ENCODE measurements at places on chromosomes 7 and 10. TPM values are rescaled to one million over a fixed set of nuclear protein-coding genes. Genes with fewer than 3 reads are reported as not detected.

GRCh38 chr7:24152356-24152755 is 131.6 kb upstream of the NPY start:
- DNase-seq, result no peak
- peaks cover 37% of the 10 kb centered on the region for H3K27me3 ChIP-seq
- H3K27ac ChIP-seq, result no peak overlapping the region
- H3K4me3 ChIP-seq, result no peak overlapping the region

DNA sequence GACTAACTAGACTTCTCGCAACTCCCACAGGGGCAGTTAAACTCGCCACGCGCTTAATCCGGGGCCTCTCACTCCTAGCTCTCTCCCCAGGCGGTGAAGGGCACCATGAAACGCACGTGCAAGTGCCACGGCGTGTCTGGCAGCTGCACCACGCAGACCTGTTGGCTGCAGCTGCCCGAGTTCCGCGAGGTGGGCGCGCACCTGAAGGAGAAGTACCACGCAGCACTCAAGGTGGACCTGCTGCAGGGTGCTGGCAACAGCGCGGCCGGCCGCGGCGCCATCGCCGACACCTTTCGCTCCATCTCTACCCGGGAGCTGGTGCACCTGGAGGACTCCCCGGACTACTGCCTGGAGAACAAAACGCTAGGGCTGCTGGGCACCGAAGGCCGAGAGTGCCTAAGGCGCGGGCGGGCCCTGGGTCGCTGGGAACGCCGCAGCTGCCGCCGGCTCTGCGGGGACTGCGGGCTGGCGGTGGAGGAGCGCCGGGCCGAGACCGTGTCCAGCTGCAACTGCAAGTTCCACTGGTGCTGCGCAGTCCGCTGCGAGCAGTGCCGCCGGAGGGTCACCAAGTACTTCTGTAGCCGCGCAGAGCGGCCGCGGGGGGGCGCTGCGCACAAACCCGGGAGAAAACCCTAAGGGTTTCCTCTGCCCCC is 19.5 kb downstream of the WNT8B start:
- peak overlapping the region; percentile 81 for H3K4me3 ChIP-seq
- DNase-seq, result peak; percentile 65
- no peaks in the 10 kb centered on the region for H3K4me1 ChIP-seq
- peaks cover 49% of the 10 kb centered on the region for H3K27me3 ChIP-seq

DNA sequence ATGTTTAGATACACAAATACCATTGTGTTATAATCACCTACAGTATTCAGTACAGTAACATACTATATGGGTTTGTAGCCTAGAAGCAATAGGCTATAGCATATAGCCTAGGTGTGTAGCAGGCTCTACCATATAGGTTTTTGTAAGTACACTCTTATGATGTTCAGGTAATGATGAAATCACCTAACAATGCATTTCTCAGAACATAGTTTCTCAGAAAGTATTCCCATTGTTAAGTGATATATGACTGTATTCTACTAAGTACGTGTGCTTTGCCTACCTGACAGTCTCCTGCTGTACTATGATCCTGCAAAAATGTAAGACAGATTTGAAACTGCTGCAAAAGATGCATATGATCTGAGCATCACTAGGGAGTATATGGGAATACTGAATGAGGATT is 137.9 kb downstream of the JAZF1 start:
- no peak overlapping the region for H3K4me3 ChIP-seq
- no peaks in the 10 kb centered on the region for H3K27me3 ChIP-seq
- peaks cover 41% of the 10 kb centered on the region for H3K4me1 ChIP-seq
- no peak for DNase-seq

GRCh38 chr7:140402178-140402835 is 1.6 kb upstream of the RAB19 start:
- peaks cover 23% of the 10 kb centered on the region for H3K4me1 ChIP-seq
- H3K36me3 ChIP-seq, result peaks cover 24% of the 10 kb centered on the region
- H3K27ac ChIP-seq, result no peak overlapping the region
- no peak overlapping the region for H3K4me3 ChIP-seq
- H3K27me3 ChIP-seq, result no peaks in the 10 kb centered on the region

GRCh38 chr7:7504910-7505704 is 30.6 kb downstream of the COL28A1 start:
- no peaks in the 10 kb centered on the region for H3K36me3 ChIP-seq
- H3K27ac ChIP-seq, result no peak overlapping the region
- no peak overlapping the region for H3K4me3 ChIP-seq
- DNase-seq, result no peak
- H3K27me3 ChIP-seq, result no peaks in the 10 kb centered on the region

GRCh38 chr7:92953657-92954056 is 117.3 kb upstream of the CDK6 start:
- no peaks in the 10 kb centered on the region for H3K4me1 ChIP-seq
- no peak for DNase-seq

DNA sequence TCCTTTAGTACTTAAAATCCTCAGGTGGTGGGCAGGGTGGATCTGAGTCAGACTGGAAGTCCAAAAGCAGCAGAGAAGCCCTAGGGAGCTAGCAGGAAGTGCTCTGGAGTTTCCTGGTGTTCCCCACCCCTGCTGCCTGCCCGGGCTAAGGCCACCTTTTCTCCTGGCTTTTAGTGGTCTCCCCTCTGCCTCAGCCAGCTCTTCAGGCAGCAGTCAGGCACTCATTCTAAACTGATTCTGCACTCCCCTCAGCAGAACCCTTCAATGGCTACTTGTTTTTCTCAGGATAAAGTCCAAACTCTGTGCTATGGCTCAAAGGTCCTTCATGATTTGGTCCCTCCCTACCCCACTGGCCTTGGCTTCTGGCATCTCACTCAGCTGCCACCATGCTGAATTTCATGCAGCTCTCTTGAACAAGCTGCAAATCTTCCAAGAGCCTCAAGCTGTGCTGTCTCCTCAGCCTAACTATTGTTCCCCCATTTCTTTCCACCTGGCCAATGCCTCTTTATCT is 28.9 kb upstream of the DNMBP start:
- no peaks in the 10 kb centered on the region for H3K36me3 ChIP-seq
- H3K4me3 ChIP-seq, result no peak overlapping the region
- H3K4me1 ChIP-seq, result peaks cover 22% of the 10 kb centered on the region

DNA sequence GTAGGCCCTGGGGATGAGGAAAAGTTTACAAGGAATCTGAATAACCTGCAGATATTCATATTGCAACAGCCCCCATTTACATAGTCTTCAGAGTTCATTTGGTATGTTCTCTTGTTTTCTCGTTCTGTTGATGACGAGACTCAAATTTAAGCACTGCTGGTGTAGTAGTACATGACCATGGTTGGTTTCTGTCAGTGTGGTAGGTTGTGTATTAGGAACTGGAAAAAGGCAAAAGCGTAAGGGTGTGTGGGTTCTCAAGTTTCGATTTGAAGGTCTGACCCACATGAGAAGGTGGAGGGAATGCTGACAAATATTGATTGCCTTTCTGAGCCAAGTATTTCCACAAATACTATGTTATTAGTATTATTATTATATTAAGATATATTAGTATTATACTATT is 151.7 kb downstream of the AUTS2 start:
- H3K27me3 ChIP-seq, result no peaks in the 10 kb centered on the region
- DNase-seq, result no peak
- H3K36me3 ChIP-seq, result no peaks in the 10 kb centered on the region
- no peak overlapping the region for H3K27ac ChIP-seq

DNA sequence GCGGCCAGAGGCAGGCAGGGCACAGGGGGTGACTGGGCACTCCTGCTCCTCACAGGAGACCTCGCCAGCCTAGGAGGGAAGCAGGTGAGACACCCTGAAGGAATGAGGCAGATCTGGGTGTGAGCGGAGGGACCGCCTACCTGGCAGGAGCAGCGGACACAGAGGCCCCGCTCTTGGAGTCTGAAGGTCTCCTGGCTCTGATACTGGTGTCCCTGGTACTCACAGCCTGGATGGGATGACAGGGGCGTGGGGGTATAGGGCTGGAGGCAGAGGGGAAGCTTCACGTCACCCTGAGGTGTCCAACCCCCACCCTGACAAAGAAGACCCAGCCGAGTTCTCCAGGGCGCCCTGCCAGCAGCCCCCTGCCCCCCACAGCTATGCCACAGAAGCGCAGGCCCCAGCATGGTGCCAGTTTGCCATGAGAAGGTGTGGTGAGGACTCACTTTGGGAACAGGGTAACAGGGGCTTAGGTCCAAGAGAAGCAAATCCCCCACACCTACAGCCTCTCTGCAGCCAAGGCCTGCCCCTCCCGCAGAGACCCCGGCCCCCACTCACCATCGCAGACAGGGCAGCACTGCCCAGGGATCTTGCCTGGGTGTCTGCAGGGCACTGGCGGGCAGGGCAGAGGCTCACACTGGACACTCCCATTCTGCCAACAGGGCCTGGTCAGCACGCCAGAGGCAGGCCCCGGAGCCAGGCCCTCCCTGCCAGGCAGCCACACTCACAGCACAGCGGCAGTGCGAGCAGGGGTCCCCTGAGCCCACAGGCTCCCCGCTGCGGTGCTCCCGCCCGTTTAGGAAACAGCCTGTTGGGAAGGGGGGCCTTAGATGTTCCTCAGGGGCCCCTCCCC is 17.0 kb downstream of the KCP start:
- DNase-seq, result peak; percentile 92
- H3K27ac ChIP-seq, result peak overlapping the region; percentile 52
- H3K4me3 ChIP-seq, result peak overlapping the region; percentile 57
- H3K36me3 ChIP-seq, result peaks cover 46% of the 10 kb centered on the region

- H3K27ac ChIP-seq, result peak overlapping the region; percentile 6
- peaks cover 31% of the 10 kb centered on the region for H3K4me1 ChIP-seq
- H3K36me3 ChIP-seq, result peaks cover 45% of the 10 kb centered on the region
- H3K4me3 ChIP-seq, result peak overlapping the region; percentile 78
- H3K27me3 ChIP-seq, result no peaks in the 10 kb centered on the region
Measured at GRCh38 chr10:73785721-73786511, 510 bp downstream of the ZSWIM8 start.

DNA sequence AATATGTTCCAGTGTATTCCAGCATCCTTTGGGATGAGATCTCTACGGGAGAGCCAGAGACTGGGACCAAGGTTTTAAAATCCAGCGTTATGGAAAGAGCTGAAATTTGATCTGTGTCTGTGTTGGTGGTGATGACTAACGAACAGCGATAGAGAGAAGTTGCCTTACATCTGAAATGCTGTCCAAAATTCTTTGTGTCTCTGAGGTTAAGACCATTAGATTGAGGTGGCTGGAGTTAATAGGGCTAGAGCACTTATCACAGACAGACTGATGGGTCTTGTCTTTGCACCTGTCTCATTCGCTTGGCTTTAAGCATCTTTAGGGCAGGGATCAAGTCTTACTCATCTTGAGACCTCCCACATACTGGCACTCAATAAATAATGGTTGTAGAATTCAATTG is 41.0 kb upstream of the RAPGEF5 start:
- peaks cover 41% of the 10 kb centered on the region for H3K4me1 ChIP-seq
- no peak overlapping the region for H3K4me3 ChIP-seq

DNA sequence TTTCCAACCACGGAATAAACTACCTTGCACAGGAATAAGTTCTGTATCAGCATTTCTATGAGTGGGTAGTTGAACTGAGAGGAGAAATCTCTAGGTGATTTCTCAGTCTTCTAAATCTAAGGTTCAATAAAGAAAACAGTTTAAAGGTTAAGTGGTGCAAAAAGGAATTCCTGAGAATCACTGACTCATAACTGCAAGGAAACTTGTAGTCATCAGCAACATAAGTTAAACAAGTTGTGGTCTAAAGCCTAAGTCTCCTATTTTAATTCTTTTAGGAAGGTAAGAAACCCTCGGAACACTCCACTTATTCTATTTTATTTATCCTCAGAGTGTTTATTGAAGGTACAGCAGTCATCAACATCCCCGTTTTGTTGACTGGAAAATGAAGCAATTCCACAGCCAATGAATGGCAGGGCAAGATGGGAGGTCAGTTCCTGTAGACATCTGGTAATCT is 92.4 kb upstream of the PIK3CG start:
- H3K36me3 ChIP-seq, result peaks cover 28% of the 10 kb centered on the region
- H3K4me3 ChIP-seq, result no peak overlapping the region
- no peaks in the 10 kb centered on the region for H3K27me3 ChIP-seq
- no peak for DNase-seq
- peaks cover 75% of the 10 kb centered on the region for H3K4me1 ChIP-seq

GRCh38 chr10:128851281-128851680 is 615.8 kb upstream of the MGMT start:
- H3K4me1 ChIP-seq, result no peaks in the 10 kb centered on the region
- H3K27ac ChIP-seq, result no peak overlapping the region
- no peak overlapping the region for H3K4me3 ChIP-seq
- H3K36me3 ChIP-seq, result no peaks in the 10 kb centered on the region

GRCh38 chr7:38179776-38180226 is 1.8 kb downstream of the STARD3NL start:
- H3K27me3 ChIP-seq, result no peaks in the 10 kb centered on the region
- H3K36me3 ChIP-seq, result peaks cover 21% of the 10 kb centered on the region
- DNase-seq, result no peak
- peaks cover 17% of the 10 kb centered on the region for H3K4me1 ChIP-seq
- peak overlapping the region; percentile 90 for H3K27ac ChIP-seq

DNA sequence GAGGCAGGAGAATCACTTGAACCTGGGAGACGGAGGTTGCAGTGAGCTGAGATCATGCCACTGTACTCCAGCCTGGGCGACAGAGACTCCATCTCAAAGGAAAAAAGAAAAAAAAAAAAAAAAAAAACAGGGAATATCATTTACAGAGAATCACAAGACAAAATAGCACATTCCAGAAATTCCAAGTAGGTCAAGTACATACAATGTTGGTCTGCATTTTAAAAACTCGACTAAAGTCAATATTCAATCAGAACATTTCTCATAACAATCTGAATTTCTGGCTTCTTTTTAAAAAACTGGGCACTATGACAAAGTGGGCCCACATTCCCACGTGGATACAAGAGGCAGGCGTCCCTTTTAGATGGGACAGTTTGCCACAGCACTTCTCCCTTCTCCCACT is 12.8 kb downstream of the ZC3HAV1L start:
- H3K4me1 ChIP-seq, result no peaks in the 10 kb centered on the region
- no peak for DNase-seq
- H3K27me3 ChIP-seq, result no peaks in the 10 kb centered on the region
- H3K4me3 ChIP-seq, result no peak overlapping the region
- H3K36me3 ChIP-seq, result peaks cover 35% of the 10 kb centered on the region

- no peak overlapping the region for H3K4me3 ChIP-seq
- peaks cover 37% of the 10 kb centered on the region for H3K4me1 ChIP-seq
- no peaks in the 10 kb centered on the region for H3K27me3 ChIP-seq
- H3K27ac ChIP-seq, result no peak overlapping the region
- no peak for DNase-seq
Measured at GRCh38 chr7:144827621-144828020, 8.2 kb downstream of the TPK1 start.

DNA sequence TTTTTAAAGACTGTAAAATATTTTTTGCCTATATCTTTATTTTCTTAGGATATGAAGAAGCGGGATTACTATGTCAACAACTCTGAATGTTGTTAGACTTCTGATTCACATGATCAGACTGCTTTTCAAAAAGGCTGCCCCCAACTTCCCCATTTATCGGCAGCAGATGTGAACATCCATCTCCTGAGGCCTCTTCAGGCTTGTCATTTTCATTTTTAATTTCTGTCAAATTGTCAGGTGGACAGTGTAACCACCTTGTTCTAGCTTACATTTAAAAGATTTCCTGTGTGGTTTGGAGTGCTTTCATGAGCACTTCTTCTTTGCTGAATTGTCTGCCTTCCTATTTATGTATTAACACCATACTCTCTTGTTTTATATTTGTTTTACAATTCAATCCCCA is 78.8 kb upstream of the GSDME start:
- peak overlapping the region; percentile 87 for H3K27ac ChIP-seq
- no peaks in the 10 kb centered on the region for H3K27me3 ChIP-seq
- no peak overlapping the region for H3K4me3 ChIP-seq
- peaks cover 53% of the 10 kb centered on the region for H3K36me3 ChIP-seq
- peaks cover 36% of the 10 kb centered on the region for H3K4me1 ChIP-seq

Gene SAMD9L
- total RNA-seq, result 60.8 TPM

Gene OR2A12
- not detected for total RNA-seq

Gene SLC39A12
- total RNA-seq, result not detected

Gene LLCFC1
- not detected for total RNA-seq

Gene RBM33
- 82.9 TPM for total RNA-seq

Gene ACTL6B
- not detected for total RNA-seq

Gene OR2A1
- not detected for total RNA-seq

Gene ZFYVE27
- total RNA-seq, result 28.3 TPM

All from Calu3 (cell line).